ENCODE measurements at places on chromosomes 4 and X.
A peak's percentile ranks its signal among the peaks of the same experiment; 100 is the strongest.

DNA sequence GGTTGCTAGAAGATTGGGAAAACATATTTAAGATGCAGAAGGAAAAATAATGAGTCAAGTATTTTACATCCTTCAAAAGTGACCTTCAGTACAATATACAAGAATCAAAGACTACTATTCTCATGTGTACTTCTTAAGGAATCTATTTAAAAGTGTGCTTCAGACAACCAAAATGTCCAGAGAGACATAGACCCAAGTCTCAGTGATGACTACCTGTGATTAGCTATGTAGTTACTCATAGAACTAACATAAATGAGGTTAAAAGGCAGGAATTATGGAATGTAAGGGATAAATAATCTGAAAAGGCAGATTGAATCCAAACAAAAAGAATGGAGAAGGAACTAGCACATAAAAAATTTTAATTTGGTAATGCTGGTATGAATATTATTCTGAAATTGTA is 634.7 kb upstream of the FAM241A start:
- DNase-seq, result no peak

DNA sequence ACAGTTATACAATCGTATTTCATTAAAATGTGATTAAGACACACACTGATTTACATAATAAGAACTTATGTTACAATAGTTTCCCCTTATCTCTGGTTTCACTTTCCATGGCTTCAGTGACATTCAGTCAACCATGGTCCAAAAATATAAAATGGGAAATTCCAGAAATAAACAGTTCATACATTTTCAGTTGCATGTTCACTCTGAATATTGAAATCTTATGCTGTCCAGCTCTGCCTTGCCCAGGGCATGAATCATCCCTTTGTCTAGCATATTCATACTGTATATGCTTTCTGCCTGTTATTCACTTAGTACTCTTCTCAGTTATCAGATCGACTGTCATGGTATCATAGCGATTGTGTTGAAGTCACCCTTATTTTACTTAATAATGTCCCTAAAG is 173.8 kb upstream of the DCAF12L2 start:
- no peak for DNase-seq

GRCh38 chr4:184896868-184897715 is 71.3 kb upstream of the ACSL1 start:
- no peak for DNase-seq

GRCh38 chr4:94420356-94420755 is 31.4 kb upstream of the PDLIM5 start:
- no peak for DNase-seq

- DNase-seq, result no peak
Observed at GRCh38 chr4:107853444-107854355, 29.0 kb downstream of the SGMS2 start.

DNA sequence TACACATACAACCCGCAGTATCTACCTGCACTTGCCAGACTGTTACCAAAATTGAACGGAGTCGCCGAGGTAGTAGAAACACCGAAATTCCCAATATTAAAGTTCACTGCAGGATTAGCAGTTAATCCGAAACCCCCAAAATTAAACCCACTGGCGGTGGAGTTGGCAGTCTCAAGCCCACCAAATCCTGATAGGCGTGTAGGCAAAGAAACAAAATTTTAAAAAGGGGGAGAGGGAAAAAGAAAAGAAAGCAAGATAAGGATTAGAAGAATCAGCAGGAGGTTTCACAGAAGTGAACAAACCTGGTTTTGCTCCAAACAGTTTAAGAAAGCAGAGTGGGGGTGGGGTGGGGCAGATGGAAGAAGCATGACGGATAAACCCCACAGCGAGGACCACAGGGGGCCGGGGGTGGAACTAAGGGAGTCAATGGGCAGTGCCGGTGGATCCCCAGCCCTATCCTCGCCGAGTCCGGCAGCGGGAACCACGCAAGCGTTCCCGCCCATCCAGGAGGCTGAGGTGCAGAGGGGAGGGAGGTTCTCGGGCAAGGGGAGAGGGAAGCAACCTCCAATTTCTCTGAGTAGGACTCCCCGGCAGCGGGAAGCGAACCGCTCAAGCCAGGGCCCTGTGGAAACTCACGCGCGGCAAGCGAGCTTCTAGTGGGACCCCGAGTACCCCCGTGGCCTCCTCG is 599 bp downstream of the NUP54 start:
- DNase-seq, result peak; percentile 12

DNA sequence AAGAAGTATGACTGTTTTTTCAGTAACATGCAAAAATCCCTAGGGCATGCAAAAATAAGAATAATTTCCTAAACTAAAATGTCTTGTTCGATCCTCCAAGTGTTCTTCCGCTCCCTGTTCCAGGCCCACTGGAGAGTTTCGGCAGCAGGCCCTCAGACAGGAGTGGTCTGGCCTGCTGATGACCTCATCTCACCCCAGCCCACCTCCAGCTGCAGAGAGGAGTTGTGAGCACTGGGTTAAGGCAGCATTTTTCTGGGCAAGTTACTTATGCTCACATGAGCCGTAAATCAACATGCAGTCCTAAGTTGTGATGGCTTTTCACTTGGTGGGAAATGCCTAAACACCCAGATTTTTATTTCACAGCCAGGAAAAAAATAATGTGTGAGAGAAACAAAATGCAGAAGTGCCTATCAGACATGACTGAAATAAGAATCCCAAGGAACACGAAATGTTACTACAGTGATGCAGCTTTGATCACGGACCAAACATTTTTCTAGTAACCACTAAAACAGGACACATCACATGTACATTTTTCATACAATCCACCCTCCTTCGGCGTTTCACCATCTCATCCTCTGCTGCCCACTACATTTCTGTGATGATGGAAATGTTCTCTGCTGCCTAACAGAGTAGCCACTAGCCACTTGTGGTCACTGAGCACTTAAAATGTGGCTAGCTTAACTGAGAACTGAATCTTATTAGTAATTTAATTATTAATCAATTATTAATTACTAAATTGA is 153.3 kb upstream of the TBL1X start:
- no peak for DNase-seq

DNA sequence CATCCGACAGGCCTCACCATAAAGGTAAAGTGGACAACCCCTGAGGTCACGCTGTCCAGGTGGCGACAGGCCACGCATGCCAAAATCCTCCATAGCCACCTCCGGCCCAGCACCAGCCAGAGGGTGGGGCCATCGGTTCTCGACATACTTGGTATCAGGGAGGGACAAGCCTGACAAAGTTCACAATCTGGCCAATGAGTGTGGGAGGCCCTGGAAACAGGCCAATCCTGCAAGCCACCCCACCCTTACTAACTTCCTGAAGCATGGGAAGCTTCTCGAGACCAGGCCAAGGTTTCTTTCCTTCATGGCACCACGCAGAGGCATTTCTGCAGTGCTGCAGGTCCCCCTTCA is 73.8 kb downstream of the MTMR1 start:
- DNase-seq, result no peak

- DNase-seq, result no peak
Observed at GRCh38 chr4:84623661-84624060, 40.7 kb downstream of the CDS1 start.

- DNase-seq, result no peak
Observed at GRCh38 chr4:3220476-3221183, 28.3 kb upstream of the MSANTD1 start.

- DNase-seq, result no peak
Observed at GRCh38 chr4:104677116-104677515, 182.4 kb upstream of the CXXC4 start.

GRCh38 chr4:99855678-99856077 is 38.5 kb downstream of the LAMTOR3 start:
- no peak for DNase-seq

- DNase-seq, result no peak
Observed at GRCh38 chrX:114584375-114584943, 573 bp downstream of the HTR2C start.

Measured in activated T-helper 9 cell treated with anti-CD3 and anti-CD28 coated beads, Interleukin-2, amount 50 U/mL, for 16 hours (primary cell).